ENCODE measurements at places on chromosomes 5 and 9.

DNA sequence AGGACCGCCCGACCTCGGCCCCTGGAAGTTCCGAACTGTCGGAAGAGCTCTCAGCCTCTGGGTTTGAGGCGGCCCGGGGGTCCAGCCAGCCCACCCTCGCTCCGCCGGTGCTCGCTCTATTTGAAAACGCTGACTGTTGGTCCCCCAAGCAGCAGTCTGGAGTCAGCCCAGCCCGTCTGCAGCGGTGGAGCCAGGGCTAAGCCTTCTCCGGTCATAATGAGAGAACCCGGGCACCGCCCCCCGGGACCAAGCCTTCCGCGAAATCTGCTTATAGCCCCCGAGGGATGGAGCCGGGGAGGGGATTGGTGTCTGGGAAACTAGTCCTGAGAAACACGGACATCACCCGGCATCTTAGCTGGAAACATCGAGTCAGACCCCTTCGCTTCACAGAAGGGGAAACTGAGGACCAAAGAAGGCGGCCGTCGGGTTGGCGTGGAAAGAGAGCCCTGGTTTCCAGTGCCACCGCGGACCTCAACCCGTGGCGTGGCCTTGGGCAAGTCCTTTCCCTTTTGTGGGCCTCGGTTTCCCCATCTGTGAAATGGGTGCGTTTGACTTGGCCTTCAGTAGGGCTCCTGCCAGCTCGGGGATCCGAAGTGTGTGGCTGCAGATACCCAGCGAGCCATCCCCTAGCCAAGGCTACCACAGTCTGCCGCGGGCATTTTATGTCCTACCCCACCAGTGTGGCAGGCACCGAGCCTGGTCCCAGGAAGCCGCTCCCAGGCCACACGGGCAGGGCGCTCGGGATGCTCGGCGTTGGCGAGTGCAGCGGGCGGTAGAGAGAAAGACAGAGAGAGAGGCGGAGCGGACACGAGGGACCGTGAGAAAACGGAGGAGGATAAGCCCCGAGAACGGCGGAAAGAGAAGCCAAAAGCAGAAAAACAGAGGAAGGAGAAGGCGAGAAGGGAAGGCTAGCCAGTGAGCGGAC is 857 bp downstream of the ADAM19 start:
- no peak for DNase-seq

- DNase-seq = no peak
These were observed 101.7 kb downstream of the GNAQ start for GRCh38 chr9:77929942-77930341.

DNA sequence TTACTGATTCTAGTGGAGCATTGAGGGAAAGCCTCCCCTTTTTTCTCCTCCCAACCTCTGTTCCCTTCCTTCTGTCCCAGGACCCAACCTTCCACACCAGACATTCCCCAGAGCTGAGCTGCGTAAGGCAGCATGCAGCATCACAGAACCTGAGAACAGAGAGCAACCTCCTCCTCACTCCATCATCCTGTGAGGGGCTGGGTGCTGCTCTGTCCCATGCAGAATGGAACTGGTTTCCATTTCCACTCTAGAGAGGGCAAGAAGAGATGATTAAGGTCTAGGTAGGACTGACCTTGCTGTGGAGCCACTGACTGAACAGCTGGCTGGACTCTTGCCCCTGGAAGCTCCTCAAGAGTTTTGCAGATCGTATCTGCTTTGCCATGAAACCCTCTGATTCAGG is 30.1 kb upstream of the IL7R start:
- no peak for DNase-seq

DNA sequence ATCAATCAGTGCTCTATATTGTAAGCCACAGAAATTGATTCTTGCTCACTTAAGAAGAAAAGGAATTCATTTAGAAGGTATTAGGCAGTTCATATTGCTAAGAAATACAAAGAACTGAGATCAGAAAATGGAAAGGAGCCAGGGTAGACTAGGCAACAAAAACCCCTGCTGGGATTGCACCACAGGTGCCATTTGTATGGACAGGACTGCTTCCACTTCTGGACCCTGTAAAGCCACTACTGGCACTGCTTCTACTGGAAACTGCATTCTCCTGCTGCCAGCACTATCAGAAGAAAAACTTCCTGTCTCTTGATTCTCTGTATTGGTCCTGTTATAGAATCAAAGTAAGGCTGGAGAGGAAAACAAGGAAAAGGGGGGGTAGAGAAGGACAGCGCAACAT is 45.9 kb downstream of the CERT1 start:
- no peak for DNase-seq
